Thyroid gland (tissue), 4 donors: ENCODE measurements at places on chromosomes 5 and 9. TPM values are rescaled to one million over a fixed set of nuclear protein-coding genes. Genes with fewer than 3 reads are reported as not detected.
A peak's percentile ranks its signal among the peaks of the same experiment; 100 is the strongest.

APBA1 gene
- total RNA-seq: 4.7 TPM

GRCh38 chr5:68886814-68887213 lies 207.0 kb upstream of the SLC30A5 start:
- no peaks in the 10 kb centered on the region for H3K27me3 ChIP-seq
- no peaks in the 10 kb centered on the region for H3K4me1 ChIP-seq
- H3K27ac ChIP-seq: no peak overlapping the region
- H3K4me3 ChIP-seq: no peak overlapping the region
- DNase-seq: no peak

ZNF608 gene
- total RNA-seq: 32.0 TPM

PPP6C gene
- total RNA-seq: 63.1 TPM

GRCh38 chr9:130991778-130992681 lies 16.9 kb upstream of the LAMC3 start:
- no peak overlapping the region for H3K27ac ChIP-seq
- H3K4me1 ChIP-seq: no peaks in the 10 kb centered on the region
- H3K27me3 ChIP-seq: no peaks in the 10 kb centered on the region
- H3K36me3 ChIP-seq: no peaks in the 10 kb centered on the region
- no peak for DNase-seq

DNA sequence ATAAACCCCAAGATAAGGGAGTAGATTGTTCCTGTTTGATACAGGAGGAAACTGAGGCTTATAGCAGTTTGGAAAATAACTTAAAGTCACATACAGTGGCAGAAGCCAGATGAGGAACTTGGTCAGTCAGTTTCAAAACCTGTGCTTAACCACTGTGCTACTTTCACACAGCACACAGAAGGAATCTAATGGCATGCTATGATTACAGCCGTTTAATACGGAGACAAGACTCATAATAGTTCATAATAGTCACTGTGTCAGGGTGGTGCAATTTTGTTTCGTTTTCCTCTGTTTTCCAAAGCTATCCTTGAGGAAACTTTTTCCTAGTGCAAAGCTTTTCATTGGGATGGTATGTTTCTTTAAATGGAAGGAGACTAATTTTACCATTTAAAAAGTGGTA lies 112.3 kb downstream of the GCNT1 start:
- no peaks in the 10 kb centered on the region for H3K27me3 ChIP-seq
- H3K27ac ChIP-seq: no peak overlapping the region
- H3K36me3 ChIP-seq: no peaks in the 10 kb centered on the region
- no peak for DNase-seq

GRCh38 chr5:150106674-150107426 lies 20.5 kb upstream of the CSF1R start:
- no peaks in the 10 kb centered on the region for H3K4me1 ChIP-seq
- H3K27me3 ChIP-seq: no peaks in the 10 kb centered on the region
- DNase-seq: no peak
- H3K36me3 ChIP-seq: no peaks in the 10 kb centered on the region
- no peak overlapping the region for H3K4me3 ChIP-seq
- no peak overlapping the region for H3K27ac ChIP-seq

GRCh38 chr5:33275391-33275790 lies 165.4 kb upstream of the TARS1 start:
- no peaks in the 10 kb centered on the region for H3K36me3 ChIP-seq
- H3K4me3 ChIP-seq: no peak overlapping the region

- DNase-seq: no peak
- peaks cover 19% of the 10 kb centered on the region for H3K4me1 ChIP-seq
- H3K4me3 ChIP-seq: no peak overlapping the region
- peak overlapping the region; percentile 56 for H3K27ac ChIP-seq
Measured at GRCh38 chr5:173746047-173746646, 129.7 kb upstream of the BOD1 start.

GRCh38 chr5:74040065-74040551 lies 414.1 kb downstream of the ARHGEF28 start:
- no peaks in the 10 kb centered on the region for H3K27me3 ChIP-seq
- H3K4me3 ChIP-seq: no peak overlapping the region
- H3K27ac ChIP-seq: peak overlapping the region; percentile 62
- peaks cover 27% of the 10 kb centered on the region for H3K4me1 ChIP-seq
- peak; percentile 69 for DNase-seq

PLAC8L1 gene
- not detected for total RNA-seq

ANKRD34B gene
- total RNA-seq: not detected

DNA sequence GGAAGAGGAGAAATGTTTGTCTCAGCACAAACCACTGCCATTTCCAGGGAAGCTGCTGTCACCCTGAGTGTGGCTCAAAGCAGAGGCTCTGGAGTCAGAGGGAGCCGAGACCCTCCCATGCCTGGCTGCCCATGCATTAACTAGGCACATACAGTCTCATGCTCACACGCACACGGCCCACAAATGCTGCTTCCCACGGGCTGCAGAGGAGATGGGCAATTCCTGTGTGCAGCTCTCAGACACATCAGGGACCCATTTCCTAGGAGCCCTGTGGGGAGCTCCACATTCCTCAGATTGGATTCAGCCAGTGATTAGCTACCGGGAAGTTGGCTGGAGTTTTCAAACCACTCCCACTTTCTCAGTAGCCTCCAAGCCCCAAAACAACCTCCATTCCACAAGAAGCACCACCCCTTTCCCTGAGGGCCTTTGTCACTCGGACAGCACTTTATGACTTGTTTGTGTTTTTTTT lies 9.1 kb upstream of the PTGES start:
- H3K36me3 ChIP-seq: no peaks in the 10 kb centered on the region
- no peak overlapping the region for H3K4me3 ChIP-seq
- H3K4me1 ChIP-seq: peaks cover 4% of the 10 kb centered on the region
- H3K27me3 ChIP-seq: no peaks in the 10 kb centered on the region

DNA sequence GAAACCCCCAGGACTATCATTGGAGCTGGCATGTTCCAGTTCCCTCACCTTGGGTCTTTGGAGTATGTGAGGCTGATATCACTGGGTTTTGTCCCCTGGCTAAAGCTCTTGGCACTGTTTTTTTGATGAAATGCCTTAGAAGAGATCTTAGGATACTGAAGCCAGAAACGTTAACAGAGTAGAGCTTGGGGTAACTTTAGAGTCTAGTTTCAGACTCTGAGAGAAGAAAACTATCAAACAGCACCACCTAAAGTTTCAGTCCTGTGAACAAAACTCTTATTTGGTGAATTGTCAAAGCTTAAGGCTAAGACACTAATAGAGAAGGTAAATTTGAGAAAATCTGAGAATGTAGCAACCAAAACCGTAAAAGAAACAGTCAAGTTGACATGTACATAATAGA lies 111.7 kb upstream of the PUM3 start:
- H3K27ac ChIP-seq: no peak overlapping the region
- no peaks in the 10 kb centered on the region for H3K27me3 ChIP-seq
- no peak overlapping the region for H3K4me3 ChIP-seq
- no peaks in the 10 kb centered on the region for H3K36me3 ChIP-seq

- no peak overlapping the region for H3K27ac ChIP-seq
- no peaks in the 10 kb centered on the region for H3K36me3 ChIP-seq
- no peak for DNase-seq
- H3K4me1 ChIP-seq: peaks cover 10% of the 10 kb centered on the region
Measured at GRCh38 chr9:515665-516064, 301.0 kb downstream of the DOCK8 start.
